ENCODE measurements at places on chromosomes 1 and 21.

DNA sequence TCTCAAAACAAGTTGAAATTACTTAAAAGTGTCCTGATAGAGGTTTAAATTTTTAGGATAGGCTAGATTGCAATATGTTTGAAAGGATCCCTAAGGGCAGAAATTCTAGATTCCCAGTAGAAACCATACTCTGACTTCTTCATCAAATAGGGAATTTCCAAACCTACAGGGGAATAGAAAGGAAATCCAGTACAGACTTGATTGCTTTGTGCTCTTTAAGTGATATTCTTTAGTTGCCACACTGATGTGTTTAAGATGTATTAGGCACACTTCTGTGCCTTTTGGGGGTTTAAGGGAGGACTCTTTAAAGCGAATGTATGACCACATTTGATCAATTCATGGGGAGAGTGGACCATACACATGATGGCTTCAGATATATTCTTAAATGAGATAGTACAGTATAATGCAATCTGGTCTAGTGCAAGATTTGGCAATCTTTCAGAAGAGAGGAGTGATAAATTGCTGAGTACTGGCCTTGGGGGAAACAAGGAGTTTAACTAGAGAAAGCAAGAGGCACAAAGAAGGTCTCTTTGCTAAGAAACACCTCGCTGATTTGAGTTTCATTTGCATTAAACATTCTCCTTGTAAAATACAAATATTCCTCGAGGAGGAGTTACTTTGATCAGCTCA, 268.8 kb upstream of the NR5A2 start:
- no peak for DNase-seq

DNA sequence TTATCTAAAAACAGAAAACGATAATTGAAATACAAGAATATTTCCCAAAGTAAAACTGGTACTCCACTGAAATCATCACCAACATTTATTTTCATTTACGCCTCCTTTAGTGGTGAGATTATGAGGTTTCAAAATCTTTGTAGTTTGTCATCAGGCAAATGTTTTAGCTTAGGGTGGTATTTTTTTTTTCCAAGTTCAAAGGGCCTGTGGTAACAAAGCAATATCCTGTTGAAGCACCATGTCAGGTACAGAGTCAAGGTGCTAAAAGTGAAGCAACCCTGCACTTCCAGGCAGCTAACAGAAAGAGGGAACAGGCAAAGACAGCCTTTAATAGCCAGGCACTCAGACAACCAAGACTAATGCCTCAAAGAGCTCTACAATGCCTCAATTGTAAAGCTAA, 89.2 kb downstream of the JAK1 start:
- no peak for DNase-seq

DNA sequence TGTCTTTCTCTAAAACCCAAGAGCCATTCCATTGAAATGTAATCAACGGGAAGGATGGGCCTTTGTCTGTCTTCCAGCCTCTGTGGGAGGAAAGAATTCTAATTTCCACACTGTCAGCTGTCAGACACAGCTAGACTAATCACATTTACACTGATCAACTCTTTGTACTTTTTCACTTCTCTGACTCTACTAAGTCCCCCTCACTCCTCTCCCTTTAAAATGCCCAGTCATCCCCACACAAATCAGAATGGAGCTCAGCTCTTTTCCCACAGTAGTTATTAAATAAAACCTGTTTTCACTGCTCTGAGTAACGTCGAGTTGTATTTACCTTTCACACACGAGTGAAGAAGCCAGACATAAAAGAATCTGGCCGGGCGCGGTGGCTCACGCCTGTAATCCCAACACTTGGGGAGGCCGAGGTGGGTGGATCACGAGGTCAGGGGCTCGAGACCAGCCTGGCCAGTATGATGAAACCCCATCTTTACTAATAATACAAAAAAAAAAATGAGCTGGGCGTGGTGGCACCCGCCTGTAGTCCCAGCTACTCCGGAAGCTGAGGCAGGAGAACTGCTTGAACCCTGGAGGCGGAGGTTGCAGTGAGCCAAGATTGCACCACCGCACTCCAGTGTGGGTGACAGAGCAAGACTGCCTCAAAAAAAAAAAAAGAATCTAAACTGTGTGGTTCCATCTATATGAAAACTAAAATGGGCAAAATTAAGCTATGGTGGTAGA, 13.3 kb downstream of the ZBTB8OS start:
- no peak for DNase-seq

DNA sequence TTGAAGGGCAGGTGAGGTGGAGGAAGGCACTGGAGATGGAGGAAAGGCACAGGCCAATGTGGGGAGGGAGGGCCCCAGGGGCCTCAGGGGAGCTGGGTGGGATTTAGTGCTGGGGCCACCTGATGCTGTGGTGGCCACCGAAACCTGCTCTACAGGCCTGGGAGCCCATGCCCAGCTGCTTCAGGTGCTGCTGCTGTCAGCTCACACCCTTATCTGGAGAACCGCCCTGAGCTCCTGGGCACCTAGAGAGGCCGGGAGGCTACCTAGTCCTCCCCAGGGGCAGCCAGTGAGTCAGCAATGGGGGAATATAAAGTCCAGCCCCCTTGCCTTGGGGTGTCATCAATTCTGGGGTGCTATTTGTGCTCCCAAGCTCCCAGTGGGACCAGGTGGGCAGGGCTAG, 12.2 kb downstream of the FAM131C start:
- DNase-seq: no peak

GRCh38 chr21:39633770-39634181, 21.0 kb downstream of the B3GALT5 start:
- DNase-seq: no peak

DNA sequence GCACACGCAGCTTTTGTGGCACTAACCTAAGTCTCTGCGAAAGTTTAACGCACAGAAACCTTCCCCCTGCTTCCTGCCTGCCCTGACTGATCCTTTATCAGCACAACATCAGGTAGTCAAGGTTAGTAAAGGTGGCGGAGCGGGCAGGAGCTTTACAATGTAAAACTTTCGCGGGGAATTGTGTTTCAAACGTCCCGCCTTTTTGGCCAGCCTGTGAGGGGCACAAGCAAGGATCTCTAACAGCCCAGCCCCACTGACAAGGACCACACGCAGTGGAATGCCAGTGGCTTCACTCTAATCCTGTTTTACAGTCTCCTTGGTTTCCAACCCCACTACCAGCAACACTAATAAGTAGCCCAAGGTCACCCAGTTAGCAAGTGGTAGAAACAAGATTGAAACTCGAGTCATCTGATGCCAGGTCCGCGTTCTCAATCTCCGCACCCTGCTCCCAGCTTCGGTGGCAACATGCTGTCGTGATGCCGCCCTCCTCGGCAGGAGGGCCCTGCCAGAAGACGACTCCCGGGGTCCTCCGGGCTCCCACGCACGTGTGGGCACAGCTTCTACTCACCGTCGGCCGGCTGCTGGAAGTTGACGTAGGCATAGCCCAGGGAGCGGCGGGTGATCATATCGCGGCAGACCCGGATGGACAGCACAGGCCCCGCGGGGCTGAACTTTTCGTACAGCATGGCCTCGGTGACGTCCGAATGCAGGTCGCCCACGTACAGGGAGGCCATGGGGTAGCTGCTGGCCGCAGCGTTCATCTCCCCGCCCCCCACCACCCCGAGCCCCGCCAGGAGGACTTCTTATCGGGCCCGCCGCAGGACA, 1.2 kb downstream of the PABPC4 start:
- peak; percentile 20 for DNase-seq

DNA sequence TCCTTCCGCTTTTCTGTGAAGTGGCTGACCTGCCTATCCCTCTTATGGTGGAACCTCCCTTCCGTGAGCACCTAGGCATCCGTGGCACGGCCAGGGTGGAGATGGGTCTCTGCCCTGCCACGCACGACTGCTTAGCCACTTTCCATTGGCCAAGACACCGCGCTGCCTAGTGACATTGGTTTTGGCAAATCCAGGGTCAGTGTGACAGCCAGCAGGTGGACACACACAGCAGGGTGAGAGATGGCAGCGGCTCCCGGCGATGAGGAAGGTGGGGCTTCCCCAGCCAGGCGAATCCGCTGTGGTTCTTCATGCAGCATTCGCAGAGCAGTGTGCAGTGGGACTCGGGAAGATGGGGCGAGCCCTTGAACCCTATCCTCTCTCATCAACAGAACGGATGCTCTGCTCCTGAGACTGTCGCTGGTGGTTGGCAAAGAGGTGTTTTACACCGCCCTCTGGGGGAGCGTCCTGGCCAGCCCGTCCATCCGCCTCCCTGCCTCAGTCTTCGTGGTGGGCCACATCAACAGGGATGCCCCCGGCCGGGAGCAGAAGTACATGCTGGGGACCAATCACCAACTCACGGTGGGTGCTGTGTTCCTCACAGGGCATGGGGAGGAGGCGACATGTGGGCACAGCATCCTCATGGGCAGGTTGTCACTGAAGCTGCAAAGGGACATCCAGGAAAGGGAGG, 51.8 kb downstream of the DOP1B start:
- no peak for DNase-seq

GRCh38 chr1:153869486-153869885, 53.3 kb downstream of the GATAD2B start:
- DNase-seq: no peak

DNA sequence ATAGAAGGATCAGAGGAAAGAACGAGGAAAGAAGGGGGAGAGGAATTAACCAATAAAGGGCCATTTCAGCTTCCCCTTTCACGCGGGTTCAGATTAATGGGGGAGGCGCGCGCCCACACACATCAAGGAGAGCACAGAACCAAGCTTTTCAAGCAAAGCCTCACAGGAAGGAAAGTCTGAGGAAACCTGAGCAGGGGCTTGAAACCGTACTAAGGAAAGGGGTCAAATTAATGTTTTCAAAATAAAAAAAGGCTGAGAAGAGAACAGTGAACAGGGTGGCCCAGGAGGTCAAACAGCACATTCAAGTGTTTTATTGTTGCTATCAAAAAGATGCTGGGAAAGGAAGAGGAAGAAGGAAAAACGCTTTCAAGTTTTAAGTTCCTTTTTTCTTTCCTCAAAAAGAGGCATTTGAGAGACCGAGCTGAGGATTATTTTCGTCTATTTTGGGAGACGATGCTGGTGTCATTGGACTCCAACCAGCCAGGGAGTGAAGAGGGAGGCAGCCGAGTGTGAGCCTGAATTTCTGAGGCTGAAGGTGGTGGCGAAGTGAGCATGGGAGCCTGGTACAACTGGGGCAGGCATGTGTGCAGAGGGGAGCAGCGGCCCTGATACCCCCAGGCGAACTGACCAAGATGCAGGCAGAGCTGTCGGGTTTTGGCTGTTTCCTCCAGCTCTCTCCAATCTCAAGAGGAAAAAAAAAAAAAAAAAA, 88.4 kb downstream of the PROX1 start:
- no peak for DNase-seq

GRCh38 chr1:12384836-12385456, 155.1 kb downstream of the VPS13D start:
- no peak for DNase-seq

DNA sequence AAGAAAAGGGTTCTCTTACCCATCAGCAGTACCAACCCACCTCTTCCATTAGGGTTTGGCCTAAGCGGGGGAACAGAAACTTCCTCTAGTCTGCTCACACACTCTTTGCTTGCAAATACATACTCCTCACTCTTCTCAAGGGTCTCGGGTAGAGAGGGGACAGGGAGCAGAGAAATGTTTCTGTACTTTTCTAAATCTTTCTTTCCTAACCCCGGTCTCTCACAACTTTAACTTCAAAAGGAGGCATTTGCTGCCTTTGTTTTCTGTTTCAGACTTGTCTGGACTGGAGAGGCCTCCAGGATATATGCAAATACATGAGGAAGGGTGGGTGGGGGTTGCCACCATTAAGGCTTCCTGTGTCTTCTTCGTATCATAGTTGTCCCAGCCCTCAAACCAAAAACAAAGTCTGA, 10.5 kb upstream of the LAX1 start:
- no peak for DNase-seq

DNA sequence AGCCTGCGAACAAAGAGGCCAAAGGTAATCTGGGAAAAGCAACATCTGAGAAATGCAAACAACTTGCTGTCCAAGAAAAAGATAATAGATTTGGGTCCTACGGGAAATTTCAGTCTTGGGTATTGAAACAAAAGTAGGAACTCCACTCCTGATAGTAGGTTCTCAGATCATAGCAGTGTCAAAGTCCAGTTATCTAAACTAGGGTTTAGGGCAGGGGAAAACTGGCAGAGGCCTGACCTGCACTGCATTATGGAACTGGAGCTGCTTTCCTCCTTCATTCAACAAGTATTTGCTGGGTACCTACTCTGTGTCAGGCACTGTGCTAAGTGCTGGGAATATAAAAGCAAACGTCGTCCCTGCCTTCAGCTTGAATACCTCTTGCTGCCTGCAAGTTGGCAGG, 60.7 kb upstream of the NGF start:
- DNase-seq: no peak

DNA sequence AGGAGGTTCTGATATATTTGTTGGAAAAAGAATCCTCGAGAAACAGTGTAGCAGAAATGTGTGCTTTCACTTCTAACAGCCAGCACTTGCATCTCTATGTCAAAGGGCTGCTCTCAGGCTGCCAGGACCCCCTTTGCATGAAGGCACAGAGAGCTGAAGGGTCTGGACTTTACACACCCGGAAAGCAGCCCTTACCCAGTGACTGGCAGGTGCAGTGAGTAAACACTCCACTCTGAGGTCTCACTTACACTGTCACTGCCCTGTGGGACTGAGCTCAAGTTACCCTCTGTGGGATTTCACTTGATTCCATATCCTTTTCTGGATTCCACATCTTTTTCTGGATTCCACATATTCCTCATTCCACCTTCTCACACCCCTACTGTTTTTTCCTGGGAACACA, 40.8 kb upstream of the PPP2R5A start:
- DNase-seq: no peak

DNA sequence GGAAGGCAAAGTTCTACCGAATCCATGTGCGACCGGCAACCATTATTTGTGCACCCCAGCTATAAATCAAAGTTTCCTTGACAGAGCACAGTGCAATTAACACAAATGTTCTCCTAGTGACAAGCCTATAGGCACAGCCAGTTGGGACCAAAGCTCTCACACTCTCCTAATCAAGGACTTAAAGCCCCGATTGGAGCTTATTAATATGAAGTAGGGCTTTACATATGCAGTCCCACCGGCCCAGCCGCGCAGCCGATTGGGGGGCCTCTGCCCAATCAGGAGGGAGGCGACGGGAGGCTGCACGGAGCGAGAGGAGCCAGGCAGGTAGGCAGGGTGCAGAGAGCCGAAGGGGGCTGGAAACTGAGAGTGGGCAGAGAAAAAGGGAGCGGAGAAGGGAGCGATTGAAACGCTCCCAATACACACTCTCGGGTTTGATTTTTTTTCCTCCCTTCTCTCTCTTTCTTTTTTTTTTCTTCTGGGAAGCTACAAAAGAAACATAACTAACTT, at the start of gene ESRRG:
Gene ESRRG, minus strand, starts transcription at position 156 of the 507 bp plus-strand sequence. Its CDS starts 130 bp downstream, at position 26.
- no peak for DNase-seq

- DNase-seq: no peak
These were observed 416 bp upstream of the TNFRSF14 start for GRCh38 chr1:2555634-2556276.

- no peak for DNase-seq
These were observed 29.5 kb downstream of the LDLRAP1 start for GRCh38 chr1:25572708-25573590.

GRCh38 chr1:163055531-163055930, 13.6 kb upstream of the RGS4 start:
- no peak for DNase-seq

Data from activated CD8-positive, alpha-beta memory T cell treated with anti-CD3 and anti-CD28 coated beads for 4 hours (primary cell).